Esophagus squamous epithelium (tissue), 5 donors: ENCODE measurements at places on chromosomes 11 and 22. TPM values are rescaled to one million over a fixed set of nuclear protein-coding genes. Genes with fewer than 3 reads are reported as not detected.

DNA sequence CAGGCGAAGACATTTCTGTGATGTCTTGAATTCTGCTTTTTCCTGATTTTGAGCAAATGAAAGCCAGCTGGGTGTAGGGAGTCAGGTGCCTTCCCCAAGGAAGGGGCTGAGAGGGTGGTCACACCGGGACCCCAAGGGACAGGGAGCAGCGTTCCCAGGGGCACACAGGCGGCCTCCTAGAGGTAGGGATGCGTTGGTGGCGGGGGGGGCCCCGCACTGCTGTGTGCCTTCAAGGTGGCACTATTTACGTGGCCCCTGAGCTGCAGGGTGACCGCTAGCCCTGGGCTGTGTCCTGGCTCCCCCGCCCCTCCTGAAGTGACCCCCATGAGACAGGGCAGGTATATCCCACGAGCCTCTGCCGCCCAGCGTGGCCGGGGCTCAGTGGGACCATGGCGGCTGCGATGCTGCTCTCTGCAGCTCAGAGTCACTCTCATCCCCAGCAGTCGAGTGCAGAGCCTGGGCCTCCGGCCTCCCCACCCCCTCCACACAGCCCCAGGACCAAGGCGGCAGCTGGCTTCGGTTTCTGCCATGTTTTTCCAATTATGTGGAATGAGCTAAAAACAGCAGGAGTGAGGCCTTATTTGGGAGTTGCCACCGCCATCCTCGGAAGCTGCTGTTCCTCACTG lies 60.9 kb downstream of the LRP5 start:
- H3K4me1 ChIP-seq: peaks cover 80% of the 10 kb centered on the region
- H3K4me3 ChIP-seq: no peak overlapping the region
- H3K36me3 ChIP-seq: no peaks in the 10 kb centered on the region
- peak overlapping the region; percentile 74 for H3K27ac ChIP-seq
- no peak for DNase-seq
- H3K27me3 ChIP-seq: no peaks in the 10 kb centered on the region

GRCh38 chr11:132058211-132058772 lies 687.9 kb downstream of the NTM start:
- peak overlapping the region; percentile 31 for H3K27ac ChIP-seq
- H3K4me3 ChIP-seq: no peak overlapping the region
- H3K4me1 ChIP-seq: no peaks in the 10 kb centered on the region
- no peaks in the 10 kb centered on the region for H3K27me3 ChIP-seq
- H3K36me3 ChIP-seq: no peaks in the 10 kb centered on the region

DNA sequence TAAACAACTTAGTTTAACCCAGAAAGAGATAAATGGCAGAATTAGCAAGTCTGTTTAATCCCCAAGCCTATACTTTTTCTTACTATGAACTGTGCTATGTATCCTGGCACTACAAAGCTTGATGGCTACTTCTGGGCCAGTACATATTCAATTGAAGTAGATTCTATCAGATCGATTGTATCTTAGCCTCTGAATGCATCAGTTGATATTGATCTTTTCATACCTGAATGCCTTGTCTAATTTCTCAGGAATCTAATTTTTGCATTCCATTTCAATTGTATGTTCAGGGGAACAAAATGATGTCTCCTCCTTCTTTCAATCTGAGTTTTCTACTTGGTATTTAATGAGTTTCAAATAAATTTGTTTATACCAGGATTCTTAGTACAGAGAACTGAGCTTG lies 1137.9 kb downstream of the LRRC4C start:
- no peak overlapping the region for H3K27ac ChIP-seq
- no peaks in the 10 kb centered on the region for H3K4me1 ChIP-seq
- no peak for DNase-seq
- no peak overlapping the region for H3K4me3 ChIP-seq
- no peaks in the 10 kb centered on the region for H3K36me3 ChIP-seq

- H3K4me3 ChIP-seq: no peak overlapping the region
- no peaks in the 10 kb centered on the region for H3K27me3 ChIP-seq
- no peak overlapping the region for H3K27ac ChIP-seq
- DNase-seq: no peak
These were observed 56.6 kb downstream of the SYT13 start for GRCh38 chr11:45229401-45230020.

The SLC22A12 gene
- total RNA-seq: not detected

The ABTB2 gene
- total RNA-seq: 4.1 TPM

The DHCR7 gene
- total RNA-seq: 22.5 TPM

The PIK3IP1 gene
- 7.0 TPM for total RNA-seq

The YPEL4 gene
- 0.56 TPM for total RNA-seq

The RAB36 gene
- 1.9 TPM for total RNA-seq
